ENCODE measurements at places on chromosomes 4 and X.

GRCh38 chr4:40924096-40924792, 174.5 kb downstream of the NSUN7 start:
- DNase-seq, result peak; percentile 84

- DNase-seq, result no peak
Measured at GRCh38 chr4:4618847-4619246, 77.0 kb upstream of the STX18 start.

- no peak for DNase-seq
Measured at GRCh38 chr4:8779490-8779932, 92.1 kb downstream of the HMX1 start.

GRCh38 chr4:81355136-81355535, 116.6 kb downstream of the RASGEF1B start:
- no peak for DNase-seq

- DNase-seq, result no peak
Measured at GRCh38 chr4:188002323-188002722, 6.8 kb downstream of the ZFP42 start.

DNA sequence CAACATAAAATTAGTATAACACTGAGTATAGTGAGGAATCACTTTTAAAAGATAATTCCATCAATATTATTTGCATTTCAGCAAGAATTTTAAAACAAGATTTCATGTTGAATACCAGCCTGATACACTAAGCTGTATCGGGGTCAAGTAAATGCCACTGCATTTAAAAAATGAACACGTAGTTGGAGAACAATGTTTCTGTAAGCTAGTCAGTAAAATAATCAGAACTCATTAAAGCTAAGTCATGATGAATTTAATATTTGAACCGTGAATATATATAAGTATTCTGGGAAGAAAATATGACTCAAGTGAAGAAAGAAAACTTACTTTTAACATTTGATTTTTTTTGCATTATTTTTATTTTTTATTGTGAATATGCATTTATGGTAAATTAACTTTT, 611.0 kb upstream of the PABPC4L start:
- DNase-seq, result no peak

GRCh38 chr4:111631215-111631999, 513.8 kb upstream of the FAM241A start:
- peak; percentile 49 for DNase-seq

GRCh38 chrX:42497356-42497755, 280.6 kb downstream of the PPP1R2C start:
- DNase-seq, result no peak

DNA sequence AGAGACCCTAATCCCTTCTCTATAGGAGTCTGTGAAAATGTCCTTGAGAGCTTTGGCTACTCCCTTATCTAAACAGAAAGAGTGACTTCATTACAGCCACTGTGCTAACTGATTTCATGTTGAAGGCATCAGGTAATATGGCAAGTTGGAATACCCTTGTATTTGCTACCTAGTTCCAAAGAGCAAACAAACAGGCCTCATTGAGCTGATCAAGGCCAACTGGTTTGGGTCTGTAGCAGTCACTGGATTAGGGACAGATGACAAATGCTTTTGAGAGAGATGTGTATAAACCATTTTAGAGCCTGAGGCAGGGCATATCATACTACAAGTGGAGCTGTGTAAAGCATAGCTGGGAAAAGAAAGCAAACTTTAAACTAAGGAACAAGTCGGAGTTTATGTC, 22.9 kb upstream of the PDLIM5 start:
- DNase-seq, result peak; percentile 43

DNA sequence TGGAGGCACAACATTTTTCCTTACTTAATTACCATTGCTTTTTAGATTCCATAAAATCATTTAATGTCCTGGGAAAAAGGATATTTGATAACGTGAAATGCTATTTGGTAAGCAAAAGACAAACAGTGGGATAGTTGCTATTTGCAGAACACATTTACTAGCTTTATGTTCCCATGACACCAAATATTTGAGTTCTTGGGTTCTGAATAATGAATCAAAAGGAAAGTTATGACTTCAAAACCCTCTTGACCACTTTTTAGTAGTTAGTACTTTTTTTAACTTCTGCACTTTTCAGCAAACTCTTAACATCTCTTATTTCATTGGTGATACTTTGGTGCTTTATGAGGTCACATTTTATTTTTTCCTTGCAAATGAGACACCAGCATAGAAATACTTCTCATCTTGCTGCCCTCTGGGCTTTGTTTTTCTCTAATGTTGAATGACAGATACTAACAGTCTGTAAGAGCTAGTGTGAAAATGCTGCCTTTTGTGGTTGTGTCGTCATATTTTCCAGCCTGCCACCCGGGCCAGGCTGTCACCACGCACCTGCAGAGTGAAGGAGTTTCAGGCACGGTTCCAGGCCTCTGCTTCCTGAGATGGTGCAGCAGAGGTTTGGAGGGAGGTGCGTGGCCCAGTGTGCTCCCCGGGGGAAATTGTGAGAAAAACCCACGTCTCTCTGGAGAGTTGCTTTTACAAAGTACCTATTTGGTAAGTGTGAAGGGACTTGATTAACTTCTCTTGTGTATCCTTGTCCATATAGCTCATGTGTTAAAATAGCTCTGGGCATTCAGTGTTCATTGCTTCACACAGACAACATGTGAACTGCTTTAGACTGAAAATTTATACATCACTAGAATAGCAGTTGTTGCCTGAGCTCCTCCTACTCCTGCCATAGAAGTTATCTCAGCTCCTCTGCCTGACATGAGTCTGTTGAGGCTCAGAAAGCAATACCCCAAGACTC, 34.7 kb downstream of the MSL3 start:
- peak; percentile 1 for DNase-seq

DNA sequence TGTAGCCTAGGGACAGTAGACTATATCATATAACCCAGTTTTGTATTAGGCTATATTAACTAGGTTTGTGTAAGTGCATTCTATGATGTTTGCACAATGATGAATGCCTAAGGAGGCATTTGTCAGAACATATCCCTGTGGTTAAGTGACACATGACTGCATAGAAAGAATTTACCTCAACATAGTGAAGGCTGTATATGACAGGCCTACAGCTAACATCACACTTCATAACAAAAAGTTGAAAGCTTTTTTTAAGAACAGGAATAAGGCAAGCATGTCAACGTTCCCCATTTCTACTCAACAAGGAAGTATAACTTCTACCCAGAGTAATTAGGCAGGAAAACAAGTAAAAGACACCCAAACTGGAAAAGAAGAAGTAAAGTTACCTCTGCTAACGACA, 165.9 kb upstream of the NDST4 start:
- peak; percentile 27 for DNase-seq

- DNase-seq, result no peak
Measured at GRCh38 chr4:182884040-182884439, 33.1 kb downstream of the DCTD start.

GRCh38 chr4:108352664-108353308, 184.1 kb upstream of the LEF1 start:
- DNase-seq, result no peak

- no peak for DNase-seq
Measured at GRCh38 chr4:85595098-85595775, 120.3 kb downstream of the ARHGAP24 start.

- no peak for DNase-seq
Measured at GRCh38 chr4:154502111-154502510, 10.5 kb upstream of the DCHS2 start.

DNA sequence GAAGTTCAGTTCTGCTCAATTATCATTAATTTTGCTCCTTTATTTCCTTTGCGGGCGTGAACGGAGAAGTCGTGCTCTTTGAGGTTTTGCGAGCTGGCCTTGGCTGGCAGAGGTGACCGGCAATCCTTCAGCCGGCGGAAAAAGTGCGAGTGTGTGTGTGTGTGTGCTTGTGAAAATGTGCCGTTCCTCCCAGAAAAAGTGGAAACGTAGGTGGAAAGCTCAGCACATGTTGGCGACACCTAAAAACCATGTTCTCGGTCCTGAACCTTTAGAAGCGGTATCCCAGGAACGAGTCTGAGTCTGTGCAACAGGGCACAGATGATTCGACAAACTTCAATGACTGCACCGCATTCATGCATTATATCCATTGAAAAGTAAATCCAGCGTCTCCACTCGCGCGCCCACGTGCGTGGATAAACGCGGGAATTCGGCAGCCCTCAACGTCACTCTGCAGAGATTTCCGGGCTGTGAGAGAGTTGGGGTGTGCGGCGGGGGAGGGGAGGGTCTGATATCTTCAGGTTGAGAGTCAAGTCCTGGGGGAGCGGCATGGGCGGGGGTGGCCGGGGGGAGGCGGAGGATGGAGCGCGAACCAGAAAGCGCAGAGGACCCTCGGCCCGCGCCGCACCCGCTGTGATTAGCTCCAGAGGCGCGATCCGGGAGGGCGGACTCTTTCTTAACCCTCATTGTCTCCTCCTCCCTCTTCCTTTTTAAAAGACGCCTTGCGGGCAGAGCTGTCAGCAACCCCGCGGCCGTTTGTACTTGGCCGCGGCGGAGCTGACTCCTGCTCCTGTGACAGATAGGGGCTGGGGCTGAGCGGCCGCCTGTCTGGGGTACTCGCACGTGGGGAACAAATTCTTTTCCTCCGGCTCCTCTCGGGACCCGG, at the start of gene SHISA3:
Gene SHISA3 (plus strand): TSS at position 737 of the 883 bp plus-strand sequence. CDS start 569 bp downstream, outside the sequence.
- DNase-seq, result peak; percentile 67

DNA sequence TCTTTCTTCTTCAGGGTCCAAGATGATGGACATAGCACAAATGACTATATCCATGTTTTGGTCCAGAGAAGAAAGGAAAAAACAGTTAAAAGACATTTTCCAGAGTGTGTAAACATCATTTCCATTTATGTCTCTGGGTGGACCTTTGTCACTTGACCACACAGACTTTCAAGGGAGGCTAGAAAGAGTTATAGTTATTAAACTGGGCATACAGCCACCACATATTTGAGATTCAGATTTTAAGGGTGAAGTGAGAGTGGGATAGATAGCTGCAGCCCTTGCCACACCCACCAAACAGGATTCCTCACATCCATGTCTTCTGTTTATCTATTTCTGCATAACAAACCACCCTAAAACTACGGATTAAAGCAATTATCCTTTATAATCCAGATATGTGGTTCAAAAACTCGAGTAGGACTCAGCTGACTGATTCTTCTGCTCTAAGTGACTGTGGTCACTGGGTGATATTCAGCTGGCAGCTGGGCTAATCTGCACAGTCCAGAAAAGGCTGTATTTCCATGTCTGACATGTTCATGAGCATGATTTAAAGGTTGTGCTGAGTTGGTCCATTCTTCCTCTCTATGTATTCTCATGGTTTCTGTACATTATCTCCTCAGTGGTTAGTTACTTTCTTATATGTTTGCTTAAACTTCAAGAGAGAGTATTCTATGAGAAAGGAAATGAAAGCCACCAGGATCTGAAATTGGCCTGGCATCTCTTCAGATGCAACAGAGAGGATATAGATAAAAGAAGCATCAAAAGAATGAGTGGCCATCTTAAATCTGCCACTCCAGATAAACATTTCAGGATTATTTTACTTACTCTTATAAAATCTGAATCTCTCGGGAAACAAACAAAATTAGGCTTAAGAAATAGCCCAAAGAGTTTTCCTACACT, 459.8 kb upstream of the CTSO start:
- DNase-seq, result no peak

DNA sequence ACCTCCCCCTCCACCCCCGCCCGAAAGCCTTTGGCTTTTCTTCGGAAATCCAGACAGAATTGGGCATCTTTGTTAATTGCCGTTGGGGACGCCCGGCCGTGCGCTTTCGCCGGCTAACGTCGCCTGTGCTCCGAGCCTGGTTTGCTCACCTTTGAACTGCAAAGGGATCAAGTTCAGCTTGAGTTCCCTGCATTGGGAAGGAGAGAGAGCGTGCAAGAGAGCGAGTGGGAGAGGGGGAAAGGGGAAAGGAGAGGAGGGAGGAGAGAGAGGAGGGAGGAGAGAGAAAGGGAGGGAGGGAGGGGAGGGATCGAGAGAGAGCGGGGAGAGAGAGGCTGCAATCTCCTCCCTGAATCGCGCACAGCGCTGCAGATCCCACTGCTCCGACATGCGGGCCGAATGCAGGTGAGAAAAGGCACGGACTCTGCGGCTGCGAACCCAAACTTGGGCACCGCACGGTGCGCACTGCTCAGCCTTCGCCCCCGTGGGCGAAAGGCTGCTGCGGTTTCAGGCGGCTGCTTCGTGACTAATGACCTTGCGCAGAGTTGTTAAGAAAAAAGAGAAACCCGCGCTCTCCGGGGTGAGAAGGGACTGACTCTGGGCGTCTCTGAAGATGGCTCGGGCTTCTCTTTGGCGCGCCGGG, at the start of gene PCDH7:
Gene PCDH7 (plus strand): TSS at position 349 of the 640 bp plus-strand sequence. CDS start 1,054 bp downstream, outside the sequence.
- peak; percentile 88 for DNase-seq

GRCh38 chrX:20739038-20739745, 472.5 kb upstream of the RPS6KA3 start:
- DNase-seq, result no peak

GRCh38 chr4:2797545-2798305, 4.8 kb downstream of the SH3BP2 start:
- DNase-seq, result no peak

DNA sequence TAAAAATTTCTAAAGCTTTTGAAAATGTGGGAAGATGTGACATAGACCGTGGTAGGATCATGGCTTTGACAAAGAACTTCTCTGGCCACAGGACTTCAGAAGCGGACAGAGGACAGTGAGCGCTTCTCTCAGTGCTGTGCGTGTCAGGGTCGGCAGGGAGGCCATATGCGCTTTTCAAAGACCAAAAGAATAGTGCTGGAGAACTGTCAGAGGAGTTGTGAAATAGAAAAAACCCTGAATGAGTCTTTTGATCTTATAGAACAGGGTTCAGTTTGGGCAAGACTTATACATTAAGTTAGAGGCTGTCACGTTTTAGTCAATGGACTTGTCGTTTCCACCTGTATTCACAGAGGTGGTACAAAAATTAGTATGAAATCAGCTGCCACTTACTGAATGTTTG, 77.4 kb downstream of the PTTG2 start:
- DNase-seq, result no peak

- peak; percentile 82 for DNase-seq
Measured at GRCh38 chrX:68196939-68197791, 236.1 kb downstream of the OPHN1 start.

DNA sequence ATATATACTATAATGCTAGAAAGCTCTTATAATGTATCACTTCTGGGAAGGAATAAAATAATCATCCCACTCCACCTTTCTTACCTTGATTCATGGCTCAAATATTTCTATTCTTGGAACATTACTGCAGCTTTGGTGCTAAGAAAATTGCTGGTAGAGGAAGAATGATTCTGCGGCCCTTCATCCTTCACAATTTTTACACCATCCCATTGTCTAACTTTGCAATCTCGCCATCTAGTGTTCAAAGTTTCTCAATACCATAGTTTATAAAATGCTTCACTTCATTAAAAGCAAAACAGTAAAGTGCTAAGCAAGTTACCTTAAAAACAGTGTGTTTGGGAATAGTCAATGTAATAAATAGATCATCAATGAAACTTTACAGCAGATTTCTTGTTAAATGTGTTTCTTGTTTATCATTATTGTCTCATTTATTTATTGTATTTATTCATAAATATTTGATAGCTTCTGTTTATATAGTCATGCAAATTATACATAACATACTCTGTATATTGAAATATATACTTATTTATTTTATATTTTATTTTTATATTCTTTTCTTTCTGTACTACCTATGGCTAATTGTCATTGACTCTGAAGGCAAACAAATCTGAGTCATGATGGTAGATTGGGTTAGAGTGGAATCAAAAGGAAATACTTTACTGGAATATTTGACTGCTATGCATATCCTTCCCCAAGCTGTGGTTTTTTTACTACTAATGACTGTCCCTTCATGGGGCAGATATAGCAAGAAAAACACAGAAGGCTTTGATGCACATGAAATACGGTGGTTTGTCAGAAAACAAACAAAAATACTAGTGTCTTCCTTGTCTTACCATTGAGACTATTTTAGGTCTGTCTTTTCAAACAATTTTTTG, 390.7 kb downstream of the MAPK10 start:
- DNase-seq, result peak; percentile 59

- DNase-seq, result peak; percentile 98
Measured at GRCh38 chr4:83455281-83456183, at the start of the genes HELQ and MRPS18C. Gene HELQ, minus strand, starts transcription at chr4:83455823. Its CDS starts 130 bp downstream, at chr4:83455693. Gene MRPS18C, plus strand, starts transcription at chr4:83456058. Its CDS starts 20 bp downstream, at chr4:83456078.

Measured in DMS53 (cell line).